ENCODE measurements at places on chromosomes 13 and 19.

- no peak for DNase-seq
These were observed 460 bp downstream of the KMT5C start for GRCh38 chr19:55339889-55340783.

DNA sequence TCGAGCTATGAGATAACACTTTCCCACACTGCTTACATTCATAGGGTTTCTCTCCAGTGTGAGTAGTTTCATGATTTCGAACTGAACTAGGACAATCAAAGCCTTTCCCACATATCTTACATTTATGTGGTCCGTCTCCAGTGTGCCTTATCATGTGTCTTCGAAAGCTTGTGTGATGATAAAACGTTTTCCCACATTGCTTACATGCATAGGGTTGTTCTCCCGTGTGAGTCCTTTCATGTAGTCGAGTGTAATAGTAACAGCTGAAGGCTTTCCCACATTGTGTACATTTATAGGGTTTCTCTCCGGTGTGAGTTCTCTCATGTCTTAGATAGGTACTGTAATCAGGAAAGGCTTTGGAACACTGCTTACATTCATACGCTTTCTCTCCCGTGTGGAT, 16.3 kb downstream of the ZNF823 start:
- no peak for DNase-seq

DNA sequence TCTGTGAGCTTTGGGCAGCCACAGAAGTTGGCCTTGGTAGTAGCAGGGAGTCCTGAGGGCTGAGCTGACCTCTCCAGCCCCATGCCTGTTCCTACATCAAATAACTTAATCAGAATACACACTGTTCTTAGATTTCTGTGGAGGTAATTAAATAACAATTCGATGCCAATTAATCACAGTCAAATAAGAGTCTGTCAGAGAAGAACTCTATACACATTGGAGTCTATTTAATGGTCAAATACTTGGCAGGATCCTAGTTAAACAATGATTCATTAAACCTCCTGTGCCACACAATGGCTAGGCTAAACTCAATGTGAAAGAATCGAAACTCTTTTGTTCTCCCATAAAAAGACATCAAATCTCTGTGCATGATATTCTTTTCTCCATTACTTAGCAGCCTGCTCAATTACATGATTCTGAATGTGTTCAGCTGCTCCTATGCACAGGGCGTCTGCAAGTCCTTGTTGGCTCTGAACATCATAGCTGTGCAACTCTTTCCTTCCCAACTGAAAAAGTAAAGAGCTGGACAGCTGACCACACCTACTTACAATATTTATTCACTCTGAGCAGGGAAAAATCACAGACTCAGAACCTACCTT, 173.1 kb downstream of the ABCC4 start:
- no peak for DNase-seq

DNA sequence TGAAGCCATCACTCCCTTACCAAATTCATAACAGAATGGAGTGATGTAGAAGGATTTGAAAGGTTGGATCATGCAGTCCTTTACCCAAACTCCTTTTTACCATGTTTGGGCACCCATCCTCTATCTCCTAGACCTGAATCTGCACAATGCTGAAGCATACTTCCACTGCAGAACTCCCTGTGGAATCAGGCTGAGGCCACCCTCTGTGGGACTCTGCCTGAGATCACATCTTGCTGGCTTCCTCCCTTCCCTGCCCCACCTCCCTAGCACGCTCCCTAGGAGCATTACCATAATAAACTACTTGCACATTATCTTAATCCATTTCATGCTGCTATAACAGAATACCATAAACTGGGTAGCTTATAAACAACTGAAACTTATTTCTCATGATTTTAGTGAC, 68.4 kb upstream of the VSTM2B start:
- DNase-seq, result no peak

DNA sequence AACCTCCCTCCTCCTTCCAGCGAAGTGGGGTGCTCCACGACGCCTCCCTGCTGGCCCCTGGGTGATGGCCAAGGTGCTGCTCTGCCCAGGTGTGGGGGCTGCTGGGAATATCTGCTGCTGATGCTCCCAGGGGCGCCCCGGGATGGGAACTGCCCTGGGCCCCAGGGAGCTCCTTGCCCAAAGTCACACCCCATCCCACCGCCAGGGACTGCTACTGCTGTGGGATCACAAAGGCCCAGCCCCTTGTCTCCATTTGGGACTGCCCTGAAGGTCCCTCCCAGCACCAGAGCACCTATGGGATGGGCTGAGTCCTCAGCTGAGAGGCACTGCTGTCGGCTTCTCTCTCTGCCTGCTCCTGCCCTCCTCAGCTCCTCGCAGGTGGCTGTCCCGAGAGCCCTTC, 19.0 kb downstream of the CHST8 start:
- DNase-seq, result no peak

DNA sequence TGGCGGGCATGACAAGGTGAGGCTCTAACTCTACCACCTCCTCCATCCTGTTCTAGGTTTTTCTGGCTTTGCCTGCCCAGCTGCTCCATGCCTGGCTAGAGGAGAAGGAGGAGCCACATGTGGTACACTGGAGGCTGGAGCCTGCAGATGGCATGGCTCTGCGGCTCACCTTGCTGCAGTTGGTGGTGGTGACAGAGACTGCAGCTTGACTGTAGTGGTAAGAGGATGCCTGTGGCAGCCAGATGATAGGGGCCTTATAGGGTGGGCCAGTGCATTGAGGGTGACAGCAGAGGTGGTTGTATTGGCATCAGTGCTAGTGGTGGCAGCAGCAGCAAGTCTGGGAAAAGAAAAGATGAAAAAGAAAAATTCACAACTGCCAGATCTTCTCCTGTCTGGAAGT, 146.2 kb downstream of the TNFRSF19 start:
- DNase-seq, result no peak

DNA sequence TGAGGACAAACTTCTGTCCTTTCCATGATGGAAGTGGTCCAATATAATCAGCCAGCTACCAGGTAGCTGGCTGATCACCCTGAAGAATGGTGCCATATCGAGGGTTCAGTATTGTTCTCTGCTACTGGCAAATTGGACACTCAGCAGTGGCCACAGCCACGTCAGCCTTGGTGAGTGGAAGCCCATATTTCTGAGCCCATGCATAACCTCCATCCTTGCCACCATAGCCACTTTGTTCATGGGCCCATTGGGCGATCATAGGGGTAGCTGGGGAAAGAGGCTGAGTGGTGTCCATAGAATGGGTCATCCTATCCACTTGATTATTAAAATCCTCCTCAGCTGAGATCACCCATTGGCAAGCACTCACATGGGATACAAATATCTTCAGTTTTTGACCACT, 565.8 kb downstream of the IRS2 start:
- DNase-seq, result no peak

DNA sequence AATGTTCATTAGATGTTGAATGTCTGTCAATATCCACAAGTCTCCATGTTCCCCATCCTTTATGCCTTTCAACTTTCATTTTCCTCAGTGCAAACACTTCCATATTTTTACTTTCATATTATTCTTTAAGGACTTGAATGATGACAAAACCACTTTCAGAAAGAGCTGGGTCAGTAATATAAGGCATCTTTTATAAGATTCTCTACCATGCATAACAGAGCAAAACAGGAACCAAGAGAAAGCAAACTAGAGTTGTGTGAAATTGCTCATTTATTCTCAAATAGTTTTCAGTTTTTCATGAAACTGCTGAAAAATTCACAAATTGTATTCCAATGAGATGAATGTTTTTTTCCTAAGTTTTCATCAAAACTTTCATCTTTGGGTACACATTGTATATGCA, 1247.6 kb downstream of the PCDH17 start:
- no peak for DNase-seq

Data from stimulated activated CD8-positive, alpha-beta memory T cell treated with anti-CD3 and anti-CD28 coated beads, Interleukin-15, amount 100 ng/mL, for 4 hours (primary cell).